ENCODE measurements at places on chromosomes 7 and 10.

GRCh38 chr10:22335173-22335933, 9.9 kb upstream of the SPAG6 start:
- DNase-seq = no peak

- no peak for DNase-seq
Observed at GRCh38 chr10:77279207-77279606, 358.4 kb downstream of the KCNMA1 start.

- no peak for DNase-seq
Observed at GRCh38 chr10:43865265-43866135, 216.8 kb upstream of the ZNF32 start.

DNA sequence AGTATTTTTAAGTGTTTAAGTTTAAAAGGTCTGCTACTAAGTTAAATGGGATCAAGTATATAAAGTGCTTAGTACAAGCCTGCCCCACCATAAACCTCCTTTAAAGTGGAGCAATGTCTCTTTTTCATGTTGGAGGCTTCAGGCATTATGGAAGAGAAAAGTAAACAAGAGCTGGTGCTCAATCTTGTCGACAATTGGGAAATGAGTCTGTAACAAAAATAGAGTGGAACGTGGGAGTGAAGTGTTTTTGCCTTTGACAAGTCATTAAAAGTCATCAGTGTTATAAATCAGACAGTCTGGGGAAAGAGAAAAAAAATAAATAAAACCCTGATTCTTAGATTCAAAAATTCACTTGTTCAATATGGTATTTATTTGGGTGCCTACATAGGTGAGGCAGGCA, 44.7 kb downstream of the DNAJC12 start:
- no peak for DNase-seq

GRCh38 chr7:25321424-25321823, 93.1 kb upstream of the NPVF start:
- no peak for DNase-seq

DNA sequence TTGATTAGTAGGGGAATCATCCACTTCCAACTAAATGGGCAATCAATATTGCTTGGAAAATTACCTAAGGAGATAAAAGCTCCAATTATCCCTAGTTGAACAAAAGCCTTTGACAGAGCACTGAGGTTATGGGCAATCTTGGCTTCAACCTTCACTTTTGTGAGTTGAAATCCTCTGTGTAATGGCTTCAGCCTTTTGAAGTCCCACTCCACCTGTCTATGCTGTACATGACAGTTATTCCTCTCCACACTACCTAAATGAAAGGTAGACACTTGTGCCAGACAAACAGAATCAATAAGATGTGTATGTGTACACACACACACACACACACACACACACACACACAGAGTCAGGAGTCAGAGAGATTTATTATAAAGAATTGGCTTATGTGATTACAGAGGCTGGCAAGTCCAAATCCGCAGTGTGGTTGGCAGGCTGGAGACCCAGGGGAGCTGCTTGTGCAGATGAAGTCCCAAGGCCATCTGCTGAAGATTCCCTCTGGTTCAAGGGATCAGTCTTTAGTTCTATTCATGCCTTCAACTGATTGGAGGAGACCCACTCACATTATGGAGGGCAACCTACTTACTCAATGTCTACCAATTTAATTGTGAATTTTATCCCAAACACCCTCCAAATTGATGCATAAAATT, 164.8 kb upstream of the CDC14C start:
- DNase-seq = no peak

- no peak for DNase-seq
Observed at GRCh38 chr10:69043931-69044531, 43.9 kb upstream of the SRGN start.

DNA sequence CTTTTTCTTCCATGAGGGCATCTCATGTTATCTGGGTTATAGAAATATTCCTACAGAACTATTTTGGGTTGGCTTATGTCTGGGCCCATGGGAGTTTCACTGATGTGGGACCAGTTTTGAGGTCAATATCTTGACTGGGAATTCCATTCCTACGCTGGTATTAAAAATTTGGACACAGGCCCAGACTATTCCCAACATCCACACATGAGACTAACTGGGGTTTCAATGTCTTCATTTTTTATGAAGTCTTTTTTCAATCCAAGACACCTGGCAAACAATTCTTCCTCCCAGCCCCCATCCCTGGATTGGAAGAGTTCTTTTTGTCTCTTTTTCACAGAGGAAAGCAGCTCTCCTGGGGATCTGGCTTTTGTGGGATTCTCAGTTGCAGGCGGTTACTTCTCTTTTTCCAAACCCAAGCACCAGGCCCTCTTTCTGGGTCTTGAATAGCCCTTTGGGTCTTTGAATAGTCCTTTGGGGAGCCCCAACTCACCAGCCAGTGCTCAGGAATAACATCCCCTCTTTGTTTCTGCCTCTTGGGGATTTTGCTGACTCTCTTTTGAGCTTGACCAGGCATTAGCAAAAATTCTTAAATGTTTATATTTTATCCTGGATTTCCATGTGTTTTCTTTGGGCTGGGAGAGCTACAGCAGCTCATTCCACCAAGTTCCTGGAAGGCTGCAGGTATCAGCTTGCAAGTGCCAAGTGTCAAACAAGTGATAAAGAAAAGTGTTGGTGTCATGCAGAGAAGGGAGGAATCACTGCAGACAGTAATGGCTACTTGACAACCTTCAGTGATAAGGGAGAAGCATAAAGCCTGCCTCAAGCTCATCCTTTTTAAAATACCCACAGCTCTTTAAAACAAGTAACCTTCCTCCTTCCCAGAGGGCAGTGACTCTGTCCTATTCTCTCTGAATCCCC, 234.3 kb downstream of the ADAM12 start:
- no peak for DNase-seq

- DNase-seq = peak; percentile 94
Observed at GRCh38 chr10:14588084-14588937, 186.4 kb downstream of the FAM107B start.

DNA sequence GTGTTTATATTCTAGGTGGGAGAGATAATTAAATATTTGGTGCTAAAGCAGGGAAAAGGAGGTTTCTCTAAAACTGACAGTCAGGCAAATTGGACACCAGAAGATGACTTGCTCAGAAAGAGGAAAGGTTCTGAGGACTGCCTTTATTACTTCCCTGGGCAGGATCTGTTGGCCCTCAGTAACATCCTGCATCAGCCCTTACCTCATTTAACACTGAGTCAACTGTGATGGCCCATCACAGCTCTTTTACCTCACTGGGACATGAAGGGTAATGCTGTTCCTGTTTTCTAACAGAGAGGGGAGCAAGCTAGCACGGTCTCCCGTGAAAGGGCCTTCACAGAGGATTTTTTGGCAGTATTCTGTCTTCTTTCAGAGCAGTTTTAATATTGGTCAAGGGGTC, 12.0 kb downstream of the PPP1R17 start:
- no peak for DNase-seq

DNA sequence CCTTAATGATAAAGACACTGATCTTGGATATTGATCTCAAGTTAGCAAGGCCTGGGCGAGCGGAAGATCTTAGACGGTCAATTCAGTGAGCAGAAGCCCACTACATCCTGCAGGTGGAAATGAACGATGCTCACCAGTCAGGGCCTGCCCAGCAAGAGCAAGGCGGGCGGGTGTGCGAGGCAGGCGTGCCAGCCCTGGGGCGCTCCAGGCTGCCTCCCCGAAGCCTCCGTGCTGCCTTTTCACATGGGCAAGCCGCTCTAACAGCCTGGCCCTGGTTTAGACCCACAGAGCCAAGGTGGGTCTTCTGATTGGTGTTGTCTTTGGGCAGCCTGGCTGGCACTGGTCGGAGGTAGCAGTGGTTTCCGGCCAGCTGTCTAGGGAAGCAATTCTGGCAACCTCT, 475.1 kb upstream of the FOXK1 start:
- DNase-seq = no peak

DNA sequence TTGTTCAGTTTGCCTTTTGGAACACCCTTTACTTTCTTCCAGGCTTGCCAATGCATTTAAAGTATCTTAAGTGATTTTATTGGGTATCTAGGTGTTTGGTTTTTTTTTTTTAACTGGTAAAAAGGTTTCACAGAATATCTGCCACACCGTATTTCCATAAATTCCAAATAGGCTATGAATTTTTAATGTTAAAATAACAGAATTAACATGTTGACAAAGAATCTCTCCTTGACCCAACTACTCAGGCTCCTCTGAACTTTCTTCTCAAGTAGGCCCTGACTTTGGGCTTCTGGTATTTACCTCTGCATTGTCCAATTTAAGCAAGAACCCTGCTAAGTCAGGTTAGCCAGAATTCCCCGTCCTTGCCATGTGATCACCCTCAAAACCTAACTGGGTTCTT, 61.2 kb upstream of the PLA2G12B start:
- no peak for DNase-seq

- no peak for DNase-seq
Observed at GRCh38 chr7:27762062-27762461, 22.1 kb downstream of the TAX1BP1 start.

All from kidney capillary endothelial cell (primary cell).